HuH-7 (cell line): ENCODE measurements at places on chromosomes 2 and 18.

GRCh38 chr2:127365211-127365643 lies 22.5 kb downstream of the MAP3K2 start:
- DNase-seq = no peak

DNA sequence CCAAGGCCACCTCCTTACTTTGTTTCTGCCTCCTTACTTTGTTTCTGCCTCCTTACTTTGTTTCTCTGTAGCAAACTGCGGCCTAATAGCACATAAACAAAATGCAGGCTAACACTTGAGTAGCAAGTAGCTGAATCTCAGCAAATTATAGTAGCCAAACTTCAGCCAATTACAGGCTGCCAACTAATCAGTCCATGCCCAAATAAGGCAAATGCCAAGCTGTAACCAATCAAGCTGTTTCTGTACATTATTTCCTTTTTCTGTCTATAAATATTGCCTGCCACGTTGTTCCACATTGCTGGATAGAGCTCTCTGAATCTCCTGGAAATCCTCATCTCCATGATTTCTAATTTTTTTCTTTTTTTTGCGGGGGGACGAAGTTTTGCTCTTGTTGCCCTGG lies 28.7 kb upstream of the FRZB start:
- no peak for DNase-seq

- no peak for DNase-seq
Observed at GRCh38 chr2:192215096-192215877, 20.6 kb upstream of the TMEFF2 start.

- no peak for DNase-seq
Observed at GRCh38 chr2:206978746-206979145, 39.4 kb downstream of the CPO start.

DNA sequence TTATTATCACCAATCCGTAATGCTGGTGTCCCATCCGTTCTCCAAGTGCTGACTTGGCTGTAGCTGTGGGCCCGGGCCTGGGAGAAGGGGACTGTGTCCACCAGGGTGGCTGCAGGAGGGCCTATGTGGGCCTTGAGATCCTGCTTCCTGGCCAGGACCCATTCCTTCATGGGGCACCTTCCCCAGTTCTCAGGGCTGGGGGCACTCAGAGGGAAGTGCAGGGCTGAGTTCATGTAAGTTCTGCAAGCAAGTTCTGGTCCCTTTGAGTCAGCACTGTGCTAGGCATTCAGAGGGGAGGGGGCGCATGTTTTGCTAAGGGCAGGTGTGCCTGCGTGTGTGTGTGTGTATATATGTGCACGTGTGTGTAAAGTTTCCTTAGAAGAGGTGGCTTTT lies 94.0 kb downstream of the GLI2 start:
- no peak for DNase-seq

- no peak for DNase-seq
Observed at GRCh38 chr2:239625971-239626734, 225.3 kb upstream of the HDAC4 start.

DNA sequence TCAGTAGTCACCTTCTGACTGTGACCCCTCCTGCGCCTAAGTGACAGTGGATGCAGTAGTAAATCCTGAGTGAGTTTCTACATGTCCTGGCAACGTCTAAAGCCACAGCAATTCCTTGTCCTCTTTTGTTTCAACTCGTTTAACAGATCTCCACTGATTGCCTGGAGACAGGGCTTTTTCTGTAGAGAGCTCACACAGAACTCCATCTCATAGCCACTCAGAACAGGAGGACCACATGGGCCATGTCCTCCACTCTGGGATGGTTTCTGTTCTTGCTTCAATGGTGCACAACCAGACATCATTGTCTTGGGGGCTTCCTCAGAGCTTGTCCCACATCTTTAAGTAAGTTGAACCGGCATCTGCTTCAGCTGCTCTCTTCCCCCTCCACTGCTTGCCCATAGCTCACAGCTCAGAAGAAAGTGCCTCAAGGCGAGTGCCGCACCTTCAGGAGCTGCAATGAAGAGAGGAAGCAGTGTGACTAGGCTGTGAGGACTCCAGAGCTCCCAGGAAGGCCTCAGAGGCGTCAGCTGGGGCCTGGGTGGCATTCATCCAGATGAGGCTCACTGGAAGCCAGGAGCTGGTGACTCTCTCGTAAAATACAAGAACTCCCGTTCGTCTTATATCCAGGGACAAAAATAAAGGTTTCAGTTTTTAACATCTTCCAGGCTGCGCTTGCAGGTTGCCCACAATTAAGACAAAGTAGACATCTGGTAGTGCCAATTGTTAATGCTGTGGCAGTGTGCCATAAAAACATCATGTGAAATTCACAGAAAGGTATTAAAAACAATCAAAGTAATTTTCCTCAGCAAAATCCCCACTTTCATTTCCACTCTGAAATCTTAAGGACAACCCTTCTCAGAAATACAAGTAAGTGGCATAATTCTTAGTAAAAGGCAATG lies 37.3 kb downstream of the ST3GAL5 start:
- no peak for DNase-seq

DNA sequence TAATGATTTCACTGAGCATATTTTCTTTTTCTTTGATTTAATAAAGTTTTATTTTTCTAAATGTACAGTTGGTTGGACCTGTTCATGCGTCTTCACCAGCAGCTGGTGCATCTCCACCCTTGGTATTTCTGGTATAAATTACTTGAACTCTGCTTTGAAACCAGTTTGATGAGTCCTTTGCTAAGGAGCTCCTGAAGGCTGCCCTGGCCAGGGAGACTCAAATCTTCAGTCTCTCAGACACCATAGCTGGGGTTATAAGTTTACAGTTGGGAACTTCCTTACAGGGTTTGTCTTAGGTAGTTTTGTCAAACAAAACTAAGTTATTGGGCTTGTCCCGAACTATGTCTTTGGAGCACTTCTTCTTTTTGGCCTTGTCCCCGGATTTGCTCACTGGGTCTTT lies 44.7 kb downstream of the HS1BP3 start:
- DNase-seq = no peak

- DNase-seq = no peak
Observed at GRCh38 chr2:198517976-198518375, 713.6 kb downstream of the PLCL1 start.

- DNase-seq = no peak
Observed at GRCh38 chr2:178263159-178263860, 69.0 kb downstream of the OSBPL6 start.

GRCh38 chr18:74337912-74338309 lies 22.3 kb downstream of the C18orf63 start:
- DNase-seq = no peak

- DNase-seq = no peak
Observed at GRCh38 chr18:35889677-35890076, 82.8 kb upstream of the RMP24 start.

DNA sequence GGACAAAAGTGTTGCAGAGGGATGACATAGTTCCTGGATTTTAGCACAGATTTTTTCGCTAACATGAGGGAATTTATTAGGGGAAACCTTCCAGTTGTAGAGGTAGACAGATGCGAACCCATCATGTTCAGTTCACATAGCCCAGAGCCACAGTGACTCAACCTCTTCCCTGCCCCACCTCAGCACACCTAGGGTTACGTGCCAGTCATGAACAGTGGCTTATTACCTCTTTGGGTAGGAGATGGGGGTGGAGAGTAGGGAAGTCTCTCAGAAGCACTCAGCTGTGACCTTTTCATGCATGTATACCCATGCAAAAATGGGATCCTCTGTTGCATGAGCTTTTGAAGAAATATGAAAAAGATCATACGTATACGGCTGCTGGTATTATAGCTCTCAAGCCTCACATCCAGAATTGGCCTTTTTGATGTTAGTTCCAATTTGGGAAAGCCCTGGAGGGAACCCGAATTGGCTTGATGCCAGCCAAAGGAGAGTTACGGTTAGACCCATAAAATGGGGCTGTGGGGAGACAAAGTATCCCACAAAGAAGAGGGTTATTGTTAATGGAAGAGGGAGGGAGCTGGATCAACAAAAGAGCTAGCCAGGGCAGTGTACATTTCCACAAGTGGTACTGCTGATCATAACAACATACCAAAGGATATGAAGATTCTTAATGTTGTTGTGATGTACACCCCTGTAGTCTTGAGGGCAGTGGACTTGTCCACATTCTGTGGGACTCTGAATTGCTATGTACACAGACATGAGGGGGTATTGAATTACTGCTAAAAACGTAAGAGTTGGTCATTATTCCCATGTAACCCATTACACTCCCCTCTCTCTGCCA lies 4.9 kb downstream of the TANC1 start:
- no peak for DNase-seq
